ENCODE measurements at places on chromosomes 12 and 14.

DNA sequence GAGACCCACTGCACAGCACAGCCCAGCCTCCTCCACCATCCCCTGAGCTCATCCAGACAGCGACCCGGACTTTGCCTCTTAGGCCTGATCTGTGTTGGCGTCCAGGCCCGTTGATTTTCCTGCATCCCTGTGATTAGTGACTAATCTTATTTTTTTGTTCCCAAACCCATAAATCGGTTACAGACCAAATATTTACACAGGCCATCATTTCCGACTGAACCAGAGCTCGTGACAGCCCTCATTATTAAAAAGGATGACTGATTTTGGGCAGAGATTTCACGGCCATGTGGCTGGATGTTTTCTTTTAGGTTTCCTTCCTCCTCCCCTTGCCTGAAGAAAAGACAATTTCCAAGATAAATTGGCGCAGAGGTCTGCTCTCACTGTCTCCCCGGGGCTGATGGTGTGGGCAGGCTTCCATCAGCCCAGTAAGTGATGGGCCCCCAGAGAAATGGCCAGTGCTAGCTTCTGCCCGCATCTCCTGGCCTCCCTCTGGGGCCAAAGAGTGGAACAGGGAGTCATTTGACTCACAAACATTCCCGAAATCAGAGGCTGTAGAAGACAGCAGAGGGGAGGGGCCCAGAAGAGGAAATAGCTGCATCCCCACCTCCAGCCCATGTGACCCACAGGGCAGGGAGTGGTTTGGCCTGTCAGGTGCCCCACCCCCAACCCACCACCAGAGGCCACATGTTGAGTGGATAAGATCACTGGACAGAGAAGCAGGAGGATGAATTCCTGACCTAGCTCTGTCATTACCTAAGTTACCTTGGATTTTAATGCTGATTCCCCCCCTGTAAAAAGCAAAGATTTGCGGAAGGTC, 283.5 kb downstream of the KSR2 start:
- DNase-seq = no peak

- no peak for DNase-seq
Measured at GRCh38 chr14:65079201-65079600, 23.1 kb downstream of the MAX start.

- DNase-seq = no peak
Measured at GRCh38 chr12:93128332-93128707, 199.2 kb upstream of the EEA1 start.

DNA sequence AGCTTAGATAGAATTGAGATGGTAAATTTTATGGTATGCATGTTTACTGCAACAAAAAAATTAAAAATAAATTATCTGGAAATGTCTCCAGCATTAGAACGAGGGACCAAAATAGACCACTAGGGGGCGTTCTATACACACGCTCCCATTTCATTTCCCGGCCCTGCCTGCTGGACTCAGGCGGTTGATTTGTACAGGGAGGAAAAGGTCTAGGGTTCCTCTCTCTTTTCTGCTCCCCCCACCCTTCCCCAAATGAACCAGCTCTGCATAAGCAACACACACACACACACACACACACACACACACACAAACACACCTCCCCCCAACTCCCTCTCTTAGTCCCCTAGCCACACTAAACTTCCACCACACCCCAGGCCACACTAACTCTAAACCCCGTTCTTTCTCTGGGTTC, 7.8 kb upstream of the DTX1 start:
- DNase-seq = peak; percentile 68

GRCh38 chr14:67411370-67411769, 595 bp downstream of the PLEK2 start:
- no peak for DNase-seq

DNA sequence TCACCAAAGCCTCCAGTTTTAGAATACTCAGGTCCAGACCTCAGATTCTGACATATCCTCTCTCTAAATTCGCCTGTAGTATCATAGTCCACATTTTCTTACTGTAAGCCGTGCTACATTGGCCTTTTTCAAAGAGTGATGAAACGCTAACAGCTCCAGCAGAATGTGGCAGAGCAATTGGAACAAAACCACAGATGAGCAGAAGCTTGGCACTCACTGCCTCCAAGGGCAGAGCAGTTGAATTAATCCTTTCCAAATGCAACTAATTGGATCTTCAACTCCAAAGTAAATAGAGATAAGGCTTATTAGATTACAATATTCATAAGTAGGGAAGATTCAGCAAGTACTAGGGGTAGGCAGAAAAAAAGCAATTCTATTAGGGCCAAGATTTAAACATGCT, 128.3 kb downstream of the SLC35F4 start:
- no peak for DNase-seq

- DNase-seq = no peak
Measured at GRCh38 chr14:52013984-52014600, 24.7 kb downstream of the RTRAF start.

DNA sequence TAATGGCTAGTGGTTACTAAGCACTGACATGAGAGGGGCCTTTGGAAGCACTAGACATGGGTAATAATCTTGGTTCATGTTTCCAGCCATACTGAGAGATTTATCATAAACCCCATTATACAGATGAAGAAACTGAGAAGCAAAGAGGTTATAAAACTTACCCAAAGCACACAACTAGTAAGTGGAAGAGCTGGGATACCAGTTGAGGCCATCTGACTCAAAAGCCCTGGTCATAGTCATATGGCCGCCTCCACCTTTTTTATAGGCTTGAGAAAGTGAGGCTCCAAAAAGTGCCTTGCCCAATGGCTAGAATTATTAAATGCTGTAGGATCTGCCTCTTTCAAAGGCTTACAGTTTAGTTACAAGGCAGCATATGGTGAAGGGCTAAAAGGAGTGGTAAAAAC, 944 bp downstream of the TXNRD1 start:
- DNase-seq = no peak

DNA sequence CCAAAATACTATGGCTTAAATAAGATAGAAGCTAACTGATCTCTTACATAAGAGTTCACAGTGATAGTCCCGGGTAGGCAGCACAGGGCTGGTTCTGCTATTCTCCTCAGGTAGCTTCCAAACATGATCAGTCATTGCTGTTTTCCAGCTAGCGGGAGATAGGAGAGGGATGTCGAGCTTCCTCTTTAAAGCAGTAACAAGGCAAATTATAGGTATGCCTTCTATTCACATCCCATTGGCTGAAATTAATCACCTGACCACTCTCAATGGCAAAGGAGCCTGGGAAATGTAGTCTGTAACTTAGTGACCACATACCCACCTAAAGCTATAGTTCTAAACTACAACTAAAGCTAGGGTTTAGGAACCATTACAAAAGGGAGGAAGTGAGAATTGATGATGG, 34.5 kb upstream of the VRK1 start:
- DNase-seq = peak; percentile 73

GRCh38 chr14:22252686-22253085, 336.3 kb downstream of the DAD1 start:
- DNase-seq = no peak

GRCh38 chr12:82835217-82835616, 148.5 kb downstream of the TMTC2 start:
- no peak for DNase-seq

DNA sequence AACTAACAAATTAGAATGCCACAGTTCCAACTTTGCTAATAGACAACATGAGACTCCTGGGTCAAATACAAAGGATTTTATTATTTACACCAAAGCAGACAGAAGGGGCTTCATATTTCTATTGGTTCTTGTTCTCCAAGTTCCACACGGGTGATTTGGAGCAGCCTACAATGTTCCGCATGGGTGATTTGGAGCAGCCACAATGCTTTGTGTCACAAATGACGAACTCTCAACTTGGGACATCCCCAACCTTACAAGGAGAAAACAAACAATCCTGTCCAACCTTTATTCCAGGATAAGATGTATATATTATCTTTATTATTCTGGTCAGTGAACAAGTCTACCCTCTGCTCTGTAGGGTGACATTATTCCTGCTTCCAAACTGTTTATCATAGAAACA, 694.3 kb upstream of the MGAT4C start:
- DNase-seq = no peak

DNA sequence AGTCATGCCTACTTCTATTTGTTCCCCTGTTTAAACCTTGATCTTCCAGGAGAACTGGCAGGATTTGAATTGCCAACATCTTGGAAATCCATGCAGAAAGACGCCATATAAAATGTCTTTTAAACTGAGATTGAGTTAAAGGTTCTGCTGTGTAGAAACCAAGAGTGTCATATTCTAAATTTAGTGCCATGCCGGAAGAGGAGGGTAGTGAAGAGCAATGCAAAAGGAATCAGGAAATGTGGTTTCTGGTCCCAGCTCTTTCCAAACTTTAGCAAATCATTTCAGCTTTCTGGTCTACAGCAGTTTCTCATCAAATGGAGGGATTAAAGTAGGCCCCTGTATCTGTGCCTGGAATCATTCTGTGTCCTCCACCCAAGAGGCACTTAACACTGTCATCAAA, 85.7 kb downstream of the BTG1 start:
- DNase-seq = no peak

- DNase-seq = no peak
Measured at GRCh38 chr12:107511292-107511691, 174.3 kb upstream of the PWP1 start.

GRCh38 chr14:61322011-61322798, 826 bp downstream of the PRKCH start:
- no peak for DNase-seq

- DNase-seq = no peak
Measured at GRCh38 chr12:116813271-116814041, 67.8 kb downstream of the HRK start.

DNA sequence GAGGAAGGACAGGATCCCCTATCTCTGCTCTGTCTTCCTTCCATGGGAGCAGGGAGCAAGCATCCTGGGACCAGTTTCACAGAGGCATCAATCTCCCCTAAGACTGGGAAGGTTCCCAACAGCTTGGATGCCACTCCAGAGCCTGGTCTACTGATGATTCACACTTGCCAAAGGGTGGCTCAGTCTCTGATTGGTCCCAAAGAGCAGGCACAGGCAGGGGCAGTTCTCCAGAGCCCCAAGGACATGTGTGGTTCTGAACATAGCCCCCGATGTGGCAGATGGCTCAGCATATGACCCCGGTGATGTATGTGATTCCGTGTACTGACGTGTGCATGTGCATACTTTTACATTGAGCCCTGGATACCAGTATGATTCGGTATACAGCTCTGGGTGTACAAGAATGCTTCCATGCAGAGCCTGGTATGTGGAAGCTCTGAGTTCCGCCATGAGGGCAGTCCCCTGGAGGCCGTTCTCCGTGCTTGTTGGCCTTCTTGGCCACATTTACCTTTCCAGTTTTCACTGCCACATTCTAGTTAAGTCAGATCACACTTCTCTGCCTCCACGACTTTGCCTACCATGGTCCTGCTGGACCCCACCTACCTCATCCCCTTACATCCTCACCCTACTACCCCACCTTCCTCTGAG, 21.2 kb downstream of the ITGA7 start:
- no peak for DNase-seq

- DNase-seq = peak; percentile 18
Measured at GRCh38 chr12:120668868-120669840, 17.8 kb upstream of the MLEC start.

- no peak for DNase-seq
Measured at GRCh38 chr12:212415-212714, 1.6 kb downstream of the SLC6A12 start.

DNA sequence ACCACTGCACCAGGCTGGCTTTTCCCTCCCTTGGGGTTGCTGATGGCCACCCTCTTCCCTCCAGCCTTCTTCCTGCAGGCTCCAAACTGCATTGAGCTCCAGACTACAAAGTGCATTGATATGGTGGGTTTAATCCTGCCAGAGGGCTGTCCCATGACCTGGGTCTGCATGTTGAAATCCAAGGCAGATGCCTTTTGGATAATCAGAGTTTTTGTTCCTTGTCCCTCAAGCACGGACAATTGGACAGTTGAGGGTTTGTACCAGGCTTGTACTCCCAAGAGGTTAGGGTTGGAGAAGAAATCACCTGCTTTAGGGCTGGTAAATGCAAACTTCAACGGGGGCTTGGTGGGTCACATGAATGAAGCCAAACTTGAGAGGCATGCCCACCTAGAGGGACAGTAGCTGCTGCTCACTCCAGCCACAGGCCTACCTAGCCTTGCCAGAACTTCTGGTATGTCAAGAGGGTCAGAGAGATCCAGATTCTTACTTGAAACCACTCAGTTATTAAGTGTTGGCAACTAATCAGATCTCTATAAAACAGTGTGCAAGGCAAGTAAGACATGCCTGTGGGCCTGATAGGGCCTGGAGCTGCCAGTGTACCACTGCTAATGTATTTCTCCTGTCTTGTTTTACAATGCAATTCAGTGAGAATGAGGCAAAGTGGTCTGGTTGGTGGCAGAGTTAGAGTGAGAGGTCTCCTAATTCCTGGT, 21.7 kb upstream of the KRT83 start:
- DNase-seq = no peak

DNA sequence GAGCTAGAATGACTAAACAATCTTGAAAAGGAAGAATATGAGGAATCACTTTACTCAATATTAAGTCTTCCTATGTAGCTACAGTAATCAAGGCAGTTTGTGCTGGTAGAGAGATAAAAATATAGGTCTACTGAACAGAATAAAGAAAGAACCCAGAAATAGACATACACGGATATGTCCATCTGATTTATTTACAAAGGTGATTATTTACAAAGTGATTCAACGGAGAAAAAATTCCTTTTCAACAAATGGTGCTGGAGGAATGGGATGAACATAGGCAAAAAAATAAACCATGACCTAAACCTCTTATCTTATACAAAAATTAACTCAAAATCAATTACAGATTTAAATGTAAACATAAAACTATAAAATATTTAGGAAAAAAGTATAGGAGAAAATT, 36.6 kb downstream of the TAOK3 start:
- DNase-seq = no peak

DNA sequence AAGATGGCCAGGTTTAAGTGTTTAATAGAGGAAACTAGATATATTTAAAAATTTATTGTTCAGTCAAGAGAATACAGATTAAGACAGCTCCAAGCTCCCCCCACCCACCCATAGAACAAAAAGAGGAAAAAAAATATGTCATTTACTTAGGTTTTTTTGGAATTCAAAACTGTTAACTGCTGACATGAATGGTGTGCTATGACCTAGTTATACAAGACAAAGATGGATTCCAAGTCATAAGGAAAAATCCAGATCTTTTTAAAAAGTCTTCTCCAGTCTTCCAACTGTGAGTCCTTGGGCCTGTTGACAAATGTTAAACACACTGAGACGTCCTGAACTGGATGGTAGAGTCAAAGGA, 1.3 kb upstream of the SETD1B start:
- DNase-seq = no peak

DNA sequence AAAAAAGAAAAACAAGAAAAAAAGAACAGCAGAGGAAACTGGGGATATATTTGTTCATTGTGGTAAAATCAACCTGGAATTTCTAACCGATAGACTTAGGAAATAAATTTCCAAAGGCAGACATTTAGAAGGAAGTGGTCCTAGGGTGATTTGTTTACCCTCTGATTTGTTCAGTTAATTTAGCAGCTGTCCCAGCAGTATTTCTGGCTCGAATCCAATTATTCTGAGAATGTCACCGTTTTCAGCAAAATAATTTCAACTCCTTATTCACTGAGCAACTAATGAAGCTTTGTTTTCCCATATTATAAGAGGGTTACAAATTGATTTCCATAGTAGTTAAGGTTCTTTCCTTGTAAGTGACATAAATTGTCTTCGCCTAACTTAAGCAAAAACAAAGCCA, 285.2 kb upstream of the SYT10 start:
- no peak for DNase-seq

Measured in NCI-H1436 (cell line).